Type B pancreatic cell (in vitro differentiated cells): ENCODE measurements at places on chromosomes 11 and 22. TPM values are rescaled to one million over a fixed set of nuclear protein-coding genes. Genes with fewer than 3 reads are reported as not detected.

Gene AGBL2
- total RNA-seq = 5.8 and 5.9 TPM in 2 replicates

Gene SCO2
- 2.0 and 6.1 TPM in 2 replicates for total RNA-seq

Gene PLAAT2
- total RNA-seq = 6.0 and 7.8 TPM in 2 replicates

Gene GTSE1
- 12.3 and 39.6 TPM in 2 replicates for total RNA-seq

Gene NRXN2
- 12.7 and 22.1 TPM in 2 replicates for total RNA-seq

Gene MUC6
- total RNA-seq = 0.38 and 0.46 TPM in 2 replicates

Gene EIF3F
- total RNA-seq = 256 and 324 TPM in 2 replicates

Gene CNTF
- 1.6 and 2.0 TPM in 2 replicates for total RNA-seq
